Diencephalon (tissue), 1 donor: ENCODE measurements at places on chromosomes 3 and 15. TPM values are rescaled to one million over a fixed set of nuclear protein-coding genes. Genes with fewer than 3 reads are reported as not detected.

RHOA gene
- total RNA-seq = 200 TPM

ZNF717 gene
- 28.4 TPM for total RNA-seq

TMC3 gene
- 0.23 TPM for total RNA-seq

CLSTN2 gene
- 36.7 TPM for total RNA-seq

DUOX2 gene
- under 0.01 TPM for total RNA-seq

MESP1 gene
- total RNA-seq = 2.5 TPM

LARP6 gene
- total RNA-seq = 11.3 TPM

CYP1A2 gene
- total RNA-seq = not detected

CACNA1D gene
- 30.9 TPM for total RNA-seq

SLC9C1 gene
- 0.23 TPM for total RNA-seq

FILIP1L gene
- total RNA-seq = 3.5 TPM

GNAT1 gene
- not detected for total RNA-seq

CLEC3B gene
- total RNA-seq = 34.4 TPM

ITGB5 gene
- 55.4 TPM for total RNA-seq

SLCO2A1 gene
- 0.69 TPM for total RNA-seq

SLC24A5 gene
- total RNA-seq = 0.92 TPM

FAM219B gene
- total RNA-seq = 65.5 TPM

TRPC1 gene
- total RNA-seq = 95.3 TPM

LMAN1L gene
- total RNA-seq = not detected

TMCO5A gene
- total RNA-seq = not detected

EXD1 gene
- under 0.01 TPM for total RNA-seq

CKMT1B gene
- total RNA-seq = 17.1 TPM

BCL6 gene
- total RNA-seq = 8.5 TPM

SLC51B gene
- 0.69 TPM for total RNA-seq

GP9 gene
- not detected for total RNA-seq

DCLK3 gene
- 15.0 TPM for total RNA-seq

HTR3D gene
- total RNA-seq = not detected

RGMA gene
- 38.8 TPM for total RNA-seq

ADIPOQ gene
- not detected for total RNA-seq

SERINC4 gene
- total RNA-seq = 0.23 TPM

HIGD2B gene
- total RNA-seq = not detected

ST3GAL6 gene
- 10.6 TPM for total RNA-seq

CALML4 gene
- 3.5 TPM for total RNA-seq

PDCD10 gene
- total RNA-seq = 79.1 TPM

DAPK2 gene
- 3.7 TPM for total RNA-seq

PLIN1 gene
- under 0.01 TPM for total RNA-seq

GNL3 gene
- 53.3 TPM for total RNA-seq

BNC1 gene
- total RNA-seq = not detected

GOLGA8J gene
- 0.23 TPM for total RNA-seq

COL6A5 gene
- 0.69 TPM for total RNA-seq

GP5 gene
- under 0.01 TPM for total RNA-seq

ZNF592 gene
- 7.2 TPM for total RNA-seq

PIF1 gene
- total RNA-seq = 2.3 TPM

SLC25A36 gene
- 150 TPM for total RNA-seq

CCR9 gene
- not detected for total RNA-seq

MB21D2 gene
- 54.7 TPM for total RNA-seq

ISLR gene
- total RNA-seq = 14.5 TPM

WDR93 gene
- 2.1 TPM for total RNA-seq

VEPH1 gene
- total RNA-seq = 26.1 TPM

SUSD5 gene
- 7.4 TPM for total RNA-seq

ADAMTSL3 gene
- total RNA-seq = 2.3 TPM

EXOSC7 gene
- total RNA-seq = 29.5 TPM

GOLGA8G gene
- not detected for total RNA-seq

STX19 gene
- not detected for total RNA-seq

ATP13A5 gene
- 0.92 TPM for total RNA-seq

CCDC9B gene
- 1.4 TPM for total RNA-seq

PLA2G4F gene
- total RNA-seq = not detected

CCR5 gene
- not detected for total RNA-seq

MED12L gene
- total RNA-seq = 23.8 TPM

AGBL1 gene
- 3.0 TPM for total RNA-seq
